Chondrocyte (in vitro differentiated cells): ENCODE measurements at places on chromosomes 3 and 15. TPM values are rescaled to one million over a fixed set of nuclear protein-coding genes. Genes with fewer than 3 reads are reported as not detected.
A peak's percentile ranks its signal among the peaks of the same experiment; 100 is the strongest.

SLC51A gene
- total RNA-seq, result not detected in 3 replicates

DNA sequence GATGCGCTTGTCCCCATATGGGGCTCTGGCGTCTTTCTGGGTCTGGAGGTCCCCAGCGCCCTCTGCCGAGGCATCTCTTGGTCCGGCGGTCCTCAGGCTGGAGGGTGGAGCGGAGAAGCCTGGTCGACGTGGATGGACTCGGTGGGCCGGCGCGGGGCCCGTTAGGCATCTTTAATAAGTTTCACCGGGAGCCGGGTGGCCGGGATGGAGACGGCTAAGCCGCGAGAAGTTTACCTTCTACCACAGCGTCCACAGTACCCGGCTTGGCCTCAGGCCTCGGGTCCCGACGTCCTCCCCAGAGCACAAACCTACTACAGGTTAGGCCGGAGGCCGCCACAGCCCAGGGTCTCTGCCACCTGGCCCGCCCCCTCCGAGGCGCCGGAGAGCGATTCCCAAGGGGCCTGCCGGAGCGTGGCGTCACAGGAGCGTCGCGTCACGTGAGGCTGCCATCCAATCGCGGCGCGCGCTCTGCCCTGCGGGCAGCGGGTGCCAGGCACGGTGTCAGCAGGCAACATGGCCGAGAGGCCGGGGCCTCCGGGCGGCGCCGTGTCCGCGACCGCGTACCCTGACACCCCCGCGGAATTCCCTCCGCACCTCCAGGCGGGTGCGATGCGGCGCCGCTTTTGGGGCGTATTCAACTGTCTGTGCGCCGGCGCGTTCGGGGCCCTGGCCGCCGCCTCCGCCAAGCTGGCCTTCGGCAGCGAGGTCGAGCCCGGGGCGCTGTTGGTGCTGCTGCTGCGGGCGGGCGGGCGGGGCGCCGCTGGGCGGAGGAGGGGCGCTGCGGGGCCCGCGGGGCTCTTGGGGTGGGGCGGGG, at the start of gene TMEM42:
Gene TMEM42, plus strand, starts transcription at position 501 of the 814 bp plus-strand sequence. Its CDS starts 13 bp downstream, at position 514.
- H3K4me3 ChIP-seq, result peak within 1 kb of the TSS; percentile 81
- H3K4me1 ChIP-seq, result peaks cover 24% of the 10 kb centered on the region
- DNase-seq, result no peak
- peak within 1 kb of the TSS; percentile 91 for H3K27ac ChIP-seq
- peaks cover 3% of the 10 kb centered on the region for H3K36me3 ChIP-seq

GRCh38 chr3:112770032-112770626, 76.5 kb downstream of the CD200R1L start:
- H3K4me1 ChIP-seq, result peaks cover 33% of the 10 kb centered on the region
- H3K27me3 ChIP-seq, result no peaks in the 10 kb centered on the region
- H3K4me3 ChIP-seq, result no peak overlapping the region
- peaks cover 1% of the 10 kb centered on the region for H3K36me3 ChIP-seq

DNA sequence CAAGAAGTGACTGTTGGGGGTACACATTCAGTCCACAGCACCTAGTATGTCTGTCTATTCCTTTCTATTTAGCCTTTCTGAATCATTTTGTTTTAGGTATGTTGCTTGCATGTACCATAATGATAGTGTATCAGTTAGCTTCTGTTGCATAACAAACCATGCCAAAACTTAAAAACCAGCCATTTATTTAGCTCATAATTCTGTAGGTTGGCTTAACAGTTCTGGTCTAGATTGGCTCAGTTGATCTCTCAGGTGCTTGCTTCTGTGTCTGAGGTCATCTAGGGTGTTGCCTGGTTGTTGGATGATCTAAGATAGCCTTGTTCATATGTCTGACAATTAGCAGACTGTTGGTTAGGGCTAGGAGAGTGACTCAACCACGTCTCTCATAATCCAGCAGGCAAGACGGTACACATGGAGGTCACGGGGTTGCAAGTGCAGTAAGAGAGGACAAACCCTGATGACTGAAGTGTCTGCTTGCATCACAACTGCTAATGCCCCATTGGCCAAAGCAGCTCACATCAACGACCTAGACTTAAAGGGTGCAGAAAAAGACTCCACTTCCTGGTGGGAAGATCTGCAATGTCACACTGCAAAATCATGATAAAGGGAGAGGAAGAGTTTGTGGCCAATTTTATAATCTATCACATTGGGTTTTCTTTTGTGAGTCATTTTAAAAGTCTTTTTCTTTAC, 6.8 kb upstream of the PDCD6IP start:
- no peaks in the 10 kb centered on the region for H3K27me3 ChIP-seq
- H3K36me3 ChIP-seq, result no peaks in the 10 kb centered on the region
- peaks cover 11% of the 10 kb centered on the region for H3K4me1 ChIP-seq
- no peak for DNase-seq

PPIP5K1 gene
- total RNA-seq, result 30.4 to 39.4 TPM (median 31.6 TPM) in 3 replicates

GRCh38 chr15:65328506-65329287, 24.2 kb downstream of the RNU5B-1 start:
- DNase-seq, result peak; percentile 84
- no peak overlapping the region for H3K27ac ChIP-seq
- H3K4me3 ChIP-seq, result no peak overlapping the region
- H3K36me3 ChIP-seq, result no peaks in the 10 kb centered on the region
- H3K4me1 ChIP-seq, result no peaks in the 10 kb centered on the region

GRCh38 chr3:143970773-143971358, 757 bp upstream of the DIPK2A start:
- peaks cover 23% of the 10 kb centered on the region for H3K4me1 ChIP-seq
- no peaks in the 10 kb centered on the region for H3K36me3 ChIP-seq
- no peaks in the 10 kb centered on the region for H3K27me3 ChIP-seq
- peak overlapping the region; percentile 97 for H3K4me3 ChIP-seq
- DNase-seq, result peak; percentile 94
- H3K27ac ChIP-seq, result peak overlapping the region; percentile 99

ZDHHC3 gene
- 60.3 to 69.8 TPM (median 63.4 TPM) in 3 replicates for total RNA-seq

MYO5C gene
- total RNA-seq, result 0.79 to 2.7 TPM (median 1.4 TPM) in 3 replicates

UROC1 gene
- total RNA-seq, result 0.15 TPM in 1 of 3 replicates, not detected in the others

PRSS50 gene
- not detected in 3 replicates for total RNA-seq

- H3K4me1 ChIP-seq, result no peaks in the 10 kb centered on the region
- DNase-seq, result no peak
- no peak overlapping the region for H3K4me3 ChIP-seq
- H3K27me3 ChIP-seq, result no peaks in the 10 kb centered on the region
- peaks cover 6% of the 10 kb centered on the region for H3K36me3 ChIP-seq
- no peak overlapping the region for H3K27ac ChIP-seq
Observed at GRCh38 chr3:38146504-38146903, 8.0 kb downstream of the MYD88 start.
